ENCODE measurements at places on chromosomes 12 and 14. TPM values are rescaled to one million over a fixed set of nuclear protein-coding genes. Genes with fewer than 3 reads are reported as not detected.
A peak's percentile ranks its signal among the peaks of the same experiment; 100 is the strongest.

- DNase-seq, result no peak
Measured at GRCh38 chr12:85603556-85603955, 232.7 kb downstream of the RASSF9 start.

GRCh38 chr12:89384807-89385206 is 32.5 kb upstream of the DUSP6 start:
- no peak for DNase-seq

- DNase-seq, result peak; percentile 6
Measured at GRCh38 chr12:85951823-85952222, 77.7 kb downstream of the NTS start.

DERA gene
- 97.3 TPM for total RNA-seq

Measured in H4 (cell line).